NCI-H1092 treated with DMSO at 0.1 percent for 48 hours (cell line): ENCODE measurements at places on chromosomes 16 and 17.
A peak's percentile ranks its signal among the peaks of the same experiment; 100 is the strongest.

DNA sequence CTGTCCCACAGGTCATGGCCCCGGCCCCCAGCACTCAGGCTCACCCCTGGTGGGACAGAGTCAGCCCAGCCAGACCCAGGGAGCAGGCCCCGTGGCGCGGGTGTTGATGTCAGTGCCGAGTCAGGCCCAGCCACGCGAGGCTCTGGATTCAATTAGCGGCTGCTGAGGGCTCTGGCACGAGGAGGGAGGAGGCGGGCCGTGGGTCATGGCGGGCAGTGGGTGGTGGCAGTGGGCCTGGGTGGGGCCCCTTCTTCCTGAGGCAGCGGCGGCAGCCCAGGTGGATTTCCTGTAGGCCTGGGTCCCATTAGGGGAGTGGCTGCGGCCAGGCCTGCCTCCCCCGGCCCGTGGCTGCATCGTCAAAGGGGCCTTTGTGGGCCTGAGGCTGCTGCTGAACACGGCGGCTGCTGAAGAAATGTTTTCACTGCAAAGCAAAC is 12.9 kb downstream of the VASN start:
- no peak for DNase-seq

DNA sequence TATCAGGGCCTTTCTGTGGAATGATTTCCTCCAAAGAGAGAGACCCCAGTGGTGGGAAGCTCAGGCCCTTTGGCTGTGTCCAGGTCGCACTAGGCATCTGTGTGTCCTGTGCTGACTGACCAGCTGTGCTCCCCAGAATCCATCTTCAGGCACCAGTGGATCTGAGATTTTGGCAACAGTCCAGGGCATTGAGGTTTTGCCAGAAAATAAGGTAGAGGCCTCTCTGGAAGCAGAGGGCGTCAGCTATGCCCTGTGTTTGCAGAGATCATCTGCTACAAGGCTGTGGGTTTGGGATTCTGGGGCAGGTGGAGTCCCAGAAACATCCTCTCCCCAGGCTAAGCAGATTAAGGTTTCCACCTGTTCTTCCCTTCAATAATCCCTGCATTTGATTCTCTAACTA is 57.5 kb upstream of the TOB1 start:
- peak; percentile 53 for DNase-seq

GRCh38 chr17:64025732-64026294 is 5.4 kb upstream of the ICAM2 start:
- DNase-seq = peak; percentile 58

GRCh38 chr16:83701494-83701893 is 106.3 kb upstream of the HSBP1 start:
- no peak for DNase-seq

DNA sequence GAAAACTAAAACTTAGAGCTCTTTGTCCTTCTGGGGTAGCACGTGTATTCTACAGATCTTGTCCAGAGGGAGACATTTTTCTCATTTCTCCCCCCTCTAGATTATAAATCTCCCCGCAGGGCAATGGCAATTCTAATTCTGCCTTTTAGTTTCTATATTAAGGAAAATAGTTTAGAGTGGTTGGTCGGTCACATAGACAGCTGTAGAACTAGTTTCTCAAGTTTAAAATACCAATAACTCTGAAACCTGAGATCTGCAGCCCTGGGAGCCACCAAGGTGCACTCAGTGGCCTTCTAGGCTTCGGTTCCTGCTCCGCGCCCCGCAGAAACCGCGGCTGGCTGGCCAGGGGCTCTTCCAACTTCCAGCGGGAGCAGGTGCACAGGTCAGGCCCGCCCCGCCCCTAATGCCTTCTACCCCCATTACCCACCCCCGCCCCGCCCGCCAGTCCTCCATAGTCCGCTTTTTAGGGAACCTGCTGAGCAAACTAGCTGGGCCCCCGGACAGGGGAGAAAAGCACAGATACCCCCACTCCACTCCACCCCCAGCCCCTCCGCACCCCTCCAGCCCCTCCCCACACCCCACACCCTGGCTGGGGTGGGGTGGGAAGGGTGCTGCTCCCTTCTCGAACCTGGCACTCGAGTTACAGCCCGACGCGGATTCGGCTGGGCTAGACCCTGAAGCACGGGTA is 431 bp downstream of the SLFN11 start:
- DNase-seq = peak; percentile 50

- peak; percentile 55 for DNase-seq
Measured at GRCh38 chr17:57955183-57955931, at the start of gene CUEDC1. Gene CUEDC1 (minus strand): TSS chr17:57955412. CDS start chr17:57885564, 69,848 bp downstream.

GRCh38 chr17:68458260-68459036 is 1.2 kb upstream of the WIPI1 start:
- DNase-seq = no peak

DNA sequence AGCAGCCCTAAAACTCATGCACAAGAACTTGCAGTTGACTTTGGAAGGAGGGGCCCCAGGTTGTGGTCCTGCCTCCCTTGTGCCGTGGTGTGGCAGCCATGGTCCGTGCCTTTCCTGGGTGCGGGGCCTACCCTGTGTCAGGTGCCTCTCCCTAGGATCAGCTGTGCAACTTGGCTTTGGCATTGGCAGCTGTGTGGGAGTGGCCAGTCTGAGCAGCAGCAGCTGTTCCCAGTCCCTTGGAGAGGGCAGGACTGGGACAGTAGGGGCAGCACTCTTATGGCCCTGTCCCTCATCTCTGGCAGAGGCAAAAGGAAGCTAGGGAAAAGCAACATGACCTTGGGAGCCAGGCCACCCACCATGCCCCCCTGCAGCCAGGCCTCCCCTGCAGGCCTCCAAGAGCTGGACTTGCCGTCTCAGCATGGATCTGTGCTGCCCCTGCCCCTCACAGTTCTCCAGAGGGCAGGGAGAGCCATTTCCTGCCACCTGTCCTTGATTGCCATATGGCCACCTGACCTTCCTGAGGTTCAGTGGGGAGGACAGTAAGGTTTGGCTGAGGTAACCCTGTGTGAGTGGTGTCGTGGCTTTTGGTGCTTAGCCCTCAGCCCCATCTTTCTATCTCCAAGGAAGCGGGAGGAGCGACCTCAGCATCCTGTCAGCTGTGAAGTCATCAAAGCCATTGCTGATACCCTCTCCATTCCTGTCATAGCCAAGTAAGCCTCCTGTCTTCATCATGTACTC is 15.5 kb upstream of the NFATC3 start:
- DNase-seq = no peak

GRCh38 chr17:60106340-60107059 is 27.8 kb upstream of the HEATR6 start:
- DNase-seq = no peak

DNA sequence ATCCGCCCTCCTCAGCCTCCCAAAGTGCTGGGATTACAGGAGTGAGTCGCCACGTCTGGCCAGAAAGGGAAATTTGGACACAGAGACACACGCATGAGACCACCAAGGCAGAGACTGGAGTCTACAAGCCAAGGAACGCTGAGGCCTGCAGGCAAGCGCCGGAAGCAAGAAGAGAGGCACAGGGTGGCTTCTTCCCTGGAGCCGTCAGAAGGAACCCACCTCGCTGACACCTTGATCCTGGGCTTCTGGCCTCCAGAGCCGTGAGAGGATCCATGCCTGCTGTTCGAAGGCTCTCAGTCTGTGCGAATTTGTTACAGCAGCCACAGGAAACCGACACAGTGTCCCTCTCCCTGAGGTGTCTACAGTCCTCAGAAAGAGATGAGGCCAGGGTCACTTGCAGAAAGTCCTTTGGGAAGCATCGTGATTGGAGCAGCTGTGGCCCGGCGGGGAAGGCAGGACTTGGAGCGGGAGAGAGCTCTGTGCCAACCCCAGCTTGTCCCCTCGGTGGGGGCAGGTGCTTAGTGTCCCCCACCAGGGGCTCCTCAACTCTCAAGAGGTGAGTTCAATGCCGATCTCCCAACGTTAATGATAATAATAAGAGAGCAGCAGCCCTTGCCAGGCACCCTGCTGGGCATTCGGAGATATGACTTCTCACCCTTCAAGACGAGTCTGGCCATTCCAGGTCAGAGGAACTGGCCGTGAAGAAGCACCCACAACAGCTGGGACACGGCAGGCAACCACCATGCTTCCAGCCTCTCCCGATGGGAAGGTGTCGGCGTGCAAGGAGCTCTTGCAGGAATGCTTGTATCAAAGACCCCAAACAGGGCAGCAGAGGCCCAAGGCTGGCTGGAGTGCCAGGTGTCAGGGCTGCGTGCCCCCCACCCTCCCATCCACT is 68.4 kb upstream of the TNRC6C start:
- no peak for DNase-seq

DNA sequence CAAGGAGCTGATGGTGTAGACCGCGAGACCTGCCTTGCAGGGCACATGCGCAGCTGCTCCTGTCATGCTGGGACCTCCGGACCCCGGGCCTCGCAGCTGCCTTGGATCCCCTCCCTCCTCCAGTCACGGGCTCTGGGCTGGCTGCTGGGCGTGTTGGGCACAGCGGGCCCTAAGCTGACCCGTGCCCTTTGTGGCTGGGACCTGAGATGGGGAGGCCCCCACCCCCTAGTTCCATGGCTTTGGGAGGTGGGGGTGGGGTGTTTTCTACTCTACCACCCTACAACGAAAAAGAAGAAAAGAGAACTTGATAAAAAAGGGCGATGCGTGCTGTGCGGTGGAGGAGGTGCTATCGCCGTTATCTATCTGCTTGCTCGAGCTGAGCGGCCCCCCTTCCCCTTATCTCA is 14.5 kb downstream of the ZFPM1 start:
- DNase-seq = no peak

DNA sequence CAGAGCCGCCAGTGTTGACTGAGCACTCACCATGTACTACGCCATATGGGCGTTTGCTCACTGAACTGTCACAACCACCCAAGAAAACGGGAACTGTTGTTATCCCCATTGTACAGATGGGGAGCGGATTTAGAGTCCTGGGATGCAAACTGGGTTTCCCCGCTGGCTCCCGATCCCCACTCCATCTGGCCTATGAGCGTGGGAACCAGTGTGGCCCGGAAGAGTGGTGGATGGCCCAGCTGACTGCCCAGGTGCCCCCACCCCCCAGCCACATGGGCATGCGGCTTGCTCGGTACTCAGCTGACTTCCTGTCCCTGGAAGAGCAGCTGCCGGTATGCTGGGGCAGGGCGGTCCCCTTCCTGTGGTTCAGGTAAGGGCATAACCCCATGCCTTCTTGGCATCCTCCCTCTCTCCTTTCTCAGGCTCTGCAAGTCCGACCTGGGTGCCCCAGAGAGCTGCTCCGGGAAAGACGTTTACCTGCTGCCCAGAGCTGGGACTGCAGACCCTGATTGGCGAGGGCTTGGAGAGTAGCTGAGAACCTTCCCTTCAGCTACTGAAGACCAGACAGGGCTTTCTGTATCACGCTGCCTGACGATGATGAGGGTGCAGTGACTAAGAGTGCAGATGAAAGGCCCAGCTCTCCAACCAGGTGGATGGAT is 16.2 kb downstream of the SOCS3 start:
- no peak for DNase-seq

- DNase-seq = no peak
Measured at GRCh38 chr17:76336756-76337412, 16.8 kb downstream of the PRPSAP1 start.

- DNase-seq = no peak
Measured at GRCh38 chr17:28188841-28189263, 130.1 kb upstream of the TMEM97 start.

- DNase-seq = no peak
Measured at GRCh38 chr17:58829172-58829637, 73.6 kb downstream of the PPM1E start.

- DNase-seq = no peak
Measured at GRCh38 chr17:79498854-79499253, 112.0 kb downstream of the RBFOX3 start.

DNA sequence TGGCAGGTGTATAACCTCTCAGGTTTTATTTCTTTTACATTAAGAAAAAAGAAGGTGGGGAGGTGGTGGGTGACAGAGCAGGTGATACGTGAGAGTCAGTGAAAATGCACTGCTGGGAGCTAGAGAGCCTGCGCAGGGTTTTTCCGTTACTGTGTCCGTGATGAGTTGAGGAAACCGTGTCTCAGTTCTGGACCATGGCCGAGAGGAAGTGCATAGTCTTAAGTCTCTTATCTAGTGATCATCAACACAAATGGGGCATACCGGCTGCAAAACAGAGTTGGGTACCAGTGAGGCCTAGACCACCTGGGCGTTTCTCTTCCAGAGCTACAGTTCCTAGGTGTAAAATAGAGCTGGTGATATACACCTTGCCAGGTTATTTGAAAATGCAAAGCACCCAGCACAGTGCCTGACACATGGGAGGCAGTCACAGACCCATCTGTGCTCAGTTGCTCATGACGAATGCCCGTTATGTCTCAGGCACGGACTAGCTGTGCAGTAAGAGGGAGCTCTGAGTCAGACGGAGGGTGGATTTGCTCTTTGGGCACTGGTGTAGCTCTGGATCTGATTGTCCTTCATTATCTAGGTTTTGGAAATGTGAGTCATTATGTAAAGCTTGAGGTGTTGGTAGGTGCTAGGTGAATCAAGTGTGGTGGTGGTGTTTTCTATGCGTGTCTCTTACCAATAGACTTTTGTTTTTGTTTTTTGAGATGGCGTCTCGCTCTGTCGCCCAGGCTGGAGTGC is 60.9 kb downstream of the RPTOR start:
- no peak for DNase-seq

DNA sequence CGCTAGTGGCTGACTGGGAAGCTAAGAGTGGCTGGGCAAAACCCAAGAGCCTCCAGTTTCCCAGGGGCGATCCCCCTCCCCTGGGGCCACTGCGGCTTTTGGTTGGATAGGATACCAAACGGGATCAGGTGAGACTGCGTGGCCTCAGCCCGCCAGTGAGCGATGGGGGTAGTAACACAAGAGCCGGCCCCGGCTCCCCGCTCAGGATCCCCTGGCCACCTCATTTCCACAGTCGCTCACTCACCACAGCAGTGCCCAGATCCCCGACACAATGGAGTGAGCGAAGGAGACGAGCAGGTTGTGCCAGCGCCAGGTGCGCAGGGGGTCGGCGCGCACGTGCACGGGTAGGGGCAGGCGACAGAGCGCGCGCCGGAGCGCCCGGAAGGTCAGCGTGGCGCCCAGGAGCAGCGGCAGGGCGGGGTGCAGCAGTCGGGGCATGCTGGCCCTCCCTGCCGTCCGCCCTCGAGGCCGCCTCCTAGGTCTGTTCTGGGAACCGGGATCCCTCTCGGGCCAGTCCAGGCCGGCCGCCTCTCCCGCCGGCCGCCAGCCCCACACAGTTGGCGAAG is 290 bp downstream of the TLCD1 start:
- peak; percentile 78 for DNase-seq

DNA sequence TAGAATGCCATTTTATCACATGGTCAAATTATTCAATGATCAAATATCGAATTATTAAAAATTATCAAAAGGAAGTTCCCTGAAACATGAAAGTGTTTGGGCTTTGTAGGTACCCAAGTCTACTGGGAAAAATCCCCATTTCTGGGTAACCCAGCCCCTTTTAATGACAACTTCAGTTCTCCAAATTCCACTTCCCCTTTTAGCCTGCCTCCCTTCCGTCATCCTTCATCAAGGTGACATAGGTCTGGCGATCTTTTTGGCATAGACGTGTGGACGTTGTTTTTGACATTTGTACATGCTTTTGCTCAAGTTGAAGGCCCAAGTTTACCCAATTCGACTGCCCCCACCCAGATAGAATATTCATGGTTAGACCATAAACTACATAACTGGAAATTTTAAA is 660.9 kb downstream of the MAF start:
- no peak for DNase-seq
